ENCODE measurements at places on chromosomes 4 and X. TPM values are rescaled to one million over a fixed set of nuclear protein-coding genes. Genes with fewer than 3 reads are reported as not detected.

CNOT6L gene
- 22.4 TPM for total RNA-seq

ASB12 gene
- total RNA-seq: not detected

DNA sequence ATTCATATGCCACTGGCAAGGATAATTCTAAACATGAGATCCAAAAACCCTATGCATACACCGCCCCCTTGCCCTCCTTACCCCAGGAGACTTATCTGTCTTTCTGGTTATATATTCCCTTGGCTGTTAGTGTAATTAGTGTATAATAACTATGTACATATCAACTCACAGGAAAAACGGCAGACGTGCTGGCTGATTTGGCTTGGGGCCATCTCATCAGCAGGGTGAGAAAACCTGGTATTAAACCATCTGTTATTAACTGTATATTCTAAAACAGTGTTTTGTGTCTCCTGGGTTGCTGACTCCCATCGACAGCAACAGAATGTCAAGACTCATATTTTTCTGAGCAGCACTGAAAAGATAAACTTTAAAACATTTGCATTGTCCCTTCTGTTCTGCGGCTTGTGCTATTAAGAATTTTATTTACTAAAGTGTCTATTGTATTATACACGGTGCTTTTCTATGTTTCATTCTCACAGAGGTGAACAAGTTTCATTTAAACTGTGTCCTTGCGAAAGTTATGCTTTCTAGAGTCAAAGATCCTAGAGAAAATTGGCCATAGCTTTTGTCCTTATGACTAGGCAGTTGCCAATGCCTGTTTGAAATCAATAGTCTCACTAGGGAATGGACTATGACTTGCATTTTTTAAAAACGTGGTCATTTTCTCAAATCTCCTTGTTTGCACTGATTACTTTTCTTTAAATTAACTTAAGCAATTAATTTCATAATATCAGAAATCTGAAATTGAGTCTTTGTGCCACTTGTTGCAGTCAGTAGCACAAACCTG lies 211.5 kb upstream of the MID1 start:
- no peak for DNase-seq

- no peak for DNase-seq
Measured at GRCh38 chrX:135024526-135024925, 2.2 kb upstream of the RTL8B start.

- DNase-seq: no peak
Measured at GRCh38 chrX:41164449-41164848, 79.2 kb downstream of the USP9X start.

GRCh38 chrX:16930392-16930791 lies 16.1 kb upstream of the REPS2 start:
- DNase-seq: no peak

GRCh38 chrX:64975989-64976672 lies at the start of gene ZC4H2:
TSS of gene ZC4H2 (minus strand) at chrX:64976450. CDS start at chrX:64976377, 73 bp downstream.
- DNase-seq: peak; percentile 56

GRCh38 chrX:133134282-133134681 lies 37.4 kb upstream of the USP26 start:
- no peak for DNase-seq

DNA sequence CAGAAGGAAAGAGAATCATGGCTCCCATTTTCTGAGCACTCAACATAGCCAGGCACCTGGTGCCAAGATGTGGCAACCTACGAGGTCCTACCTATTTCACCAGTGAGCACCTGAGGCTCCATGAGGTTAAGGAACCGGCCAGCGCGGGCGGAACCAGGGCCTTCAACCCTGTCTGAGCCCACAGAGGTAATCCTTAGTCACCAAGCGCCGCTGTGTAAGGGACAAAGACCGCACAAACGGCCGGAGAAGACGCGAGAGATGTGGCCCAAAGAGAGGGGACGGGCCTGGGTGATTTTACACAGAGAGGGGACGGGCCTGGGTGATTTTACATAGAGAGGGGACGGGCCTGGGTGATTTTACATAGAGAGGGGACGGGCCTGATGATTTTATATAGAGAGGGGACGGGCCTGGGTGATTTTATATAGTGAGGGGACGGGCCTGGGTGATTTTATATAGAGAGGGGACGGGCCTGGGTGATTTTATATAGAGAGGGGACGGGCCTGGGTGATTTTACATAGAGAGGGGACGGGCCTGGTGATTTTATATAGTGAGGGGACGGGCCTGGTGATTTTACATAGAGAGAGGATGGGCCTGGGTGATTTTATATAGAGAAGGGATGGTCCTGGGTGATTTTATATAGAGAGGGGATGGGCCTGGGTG lies 114.2 kb downstream of the SMIM20 start:
- DNase-seq: no peak

GRCh38 chrX:109134777-109135176 lies 347.1 kb downstream of the GUCY2F start:
- DNase-seq: no peak

- no peak for DNase-seq
Measured at GRCh38 chr4:172822331-172822730, 346.3 kb upstream of the GALNT7 start.

- DNase-seq: no peak
Measured at GRCh38 chrX:1397441-1398270, 5.7 kb upstream of the SLC25A6 start.

SLC6A14 gene
- 17.9 TPM for total RNA-seq

DNA sequence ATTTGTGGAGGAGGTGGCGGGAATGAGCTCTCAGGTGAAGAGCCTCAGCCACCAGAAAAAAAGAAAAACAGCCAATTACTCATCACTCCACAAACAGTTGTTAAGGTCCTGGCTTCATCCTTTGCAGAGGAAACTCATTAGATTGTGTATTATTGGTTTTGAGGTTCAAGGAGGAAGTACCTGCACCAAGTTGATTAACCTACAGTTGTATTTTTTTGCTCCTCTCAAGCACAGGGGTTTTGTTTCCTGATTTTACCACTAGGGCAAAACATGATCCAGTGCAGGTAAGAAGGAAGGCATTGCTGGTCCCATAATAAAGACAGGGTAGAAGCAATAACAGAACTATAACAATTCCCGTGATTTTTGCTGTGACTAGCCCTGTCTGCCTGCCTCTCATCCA lies 84.0 kb upstream of the QRFPR start:
- DNase-seq: no peak

- no peak for DNase-seq
Measured at GRCh38 chrX:46837558-46838485, 979 bp downstream of the RP2 start.

DNA sequence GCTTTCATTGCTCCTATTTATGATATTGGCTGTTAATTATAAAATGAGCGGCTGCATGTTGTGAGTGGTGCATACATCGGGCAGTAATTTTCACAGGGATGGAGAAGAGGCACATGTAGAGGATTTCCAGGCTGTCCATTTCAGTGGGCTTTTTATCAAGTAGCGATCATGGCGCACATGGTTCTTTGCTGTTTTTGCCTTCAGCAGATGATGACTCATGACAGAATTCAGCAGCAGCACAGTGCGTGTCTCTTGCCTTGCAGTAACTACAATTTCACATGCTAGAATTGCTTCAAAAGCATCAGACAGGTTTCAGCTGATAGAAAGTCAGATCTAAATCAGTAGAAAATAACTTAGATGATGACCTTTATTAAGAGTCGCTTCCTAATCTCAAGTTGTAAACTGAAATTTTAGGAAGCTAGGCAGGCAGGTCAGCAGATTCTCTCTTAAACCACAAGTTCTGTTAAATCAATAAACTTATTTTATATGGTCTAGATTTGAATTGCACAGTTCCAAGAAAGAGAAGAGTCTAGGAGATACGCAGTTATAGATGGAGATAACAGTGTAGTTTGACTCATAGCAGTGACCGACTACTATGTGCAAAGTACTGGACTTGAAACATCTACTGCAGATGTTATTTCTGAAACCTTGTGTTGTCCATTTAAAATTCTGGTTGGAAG lies 35.8 kb downstream of the LRP2BP start:
- no peak for DNase-seq

LRBA gene
- total RNA-seq: 26.9 TPM

TMSB15A gene
- 1.4 TPM for total RNA-seq

ART3 gene
- not detected for total RNA-seq

KLKB1 gene
- total RNA-seq: 0.33 TPM

- no peak for DNase-seq
Measured at GRCh38 chrX:136168929-136169735, 21.8 kb downstream of the FHL1 start.

- DNase-seq: no peak
Measured at GRCh38 chr4:10384974-10385373, 72.3 kb downstream of the ZNF518B start.

SLC49A3 gene
- 22.3 TPM for total RNA-seq

GRCh38 chr4:182627996-182628395 lies 289.2 kb downstream of the DCTD start:
- DNase-seq: no peak

DNA sequence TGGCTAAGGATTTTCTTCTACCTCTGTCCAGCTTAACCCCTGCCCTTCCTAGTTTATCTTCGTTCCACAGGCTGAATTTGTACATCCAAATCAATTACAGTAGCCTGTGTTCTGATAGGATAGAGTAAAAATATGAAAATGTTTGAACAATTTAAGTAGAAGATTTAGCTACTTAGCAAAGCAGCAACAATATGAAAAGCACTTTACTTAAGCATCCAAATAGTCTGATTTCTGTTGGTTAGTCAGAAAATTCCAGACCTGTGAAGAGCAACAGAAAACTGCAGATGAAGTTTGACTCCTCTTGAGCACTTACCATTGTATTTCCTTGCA lies 2.0 kb downstream of the ARSJ start:
- DNase-seq: no peak

- DNase-seq: no peak
Measured at GRCh38 chr4:7759216-7759615, 180.4 kb downstream of the AFAP1 start.

DNA sequence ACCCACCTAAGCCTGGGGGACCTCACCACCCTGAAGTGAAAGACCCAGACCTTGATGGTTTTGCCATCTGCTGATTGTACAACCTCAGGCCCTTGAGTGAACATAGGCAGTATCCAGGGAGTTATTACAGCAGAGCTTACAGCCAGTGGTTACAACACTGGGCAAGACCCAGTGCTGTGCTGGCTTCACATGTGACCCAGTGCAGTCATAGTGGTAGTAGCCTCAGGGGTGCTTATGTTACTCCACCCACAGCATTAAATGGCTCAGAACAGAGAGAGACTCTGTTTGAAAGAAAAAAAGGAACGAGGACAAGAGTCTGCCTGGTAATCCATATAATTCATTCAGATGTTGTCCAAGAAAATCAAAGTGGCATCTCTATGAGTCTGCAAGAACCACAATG lies 45.2 kb upstream of the DACH2 start:
- DNase-seq: no peak

GRCh38 chr4:161937596-161937995 lies 226.2 kb downstream of the FSTL5 start:
- DNase-seq: no peak

GRCh38 chr4:181559637-181560036 lies 683.6 kb upstream of the TENM3 start:
- no peak for DNase-seq

- DNase-seq: peak; percentile 83
Measured at GRCh38 chrX:56763556-56764152, 34.6 kb downstream of the NBDY start.

GRCh38 chrX:19630228-19630627 lies 114.9 kb upstream of the MAP3K15 start:
- DNase-seq: no peak

- no peak for DNase-seq
Measured at GRCh38 chrX:19704132-19704531, 183.3 kb downstream of the SH3KBP1 start.

DNA sequence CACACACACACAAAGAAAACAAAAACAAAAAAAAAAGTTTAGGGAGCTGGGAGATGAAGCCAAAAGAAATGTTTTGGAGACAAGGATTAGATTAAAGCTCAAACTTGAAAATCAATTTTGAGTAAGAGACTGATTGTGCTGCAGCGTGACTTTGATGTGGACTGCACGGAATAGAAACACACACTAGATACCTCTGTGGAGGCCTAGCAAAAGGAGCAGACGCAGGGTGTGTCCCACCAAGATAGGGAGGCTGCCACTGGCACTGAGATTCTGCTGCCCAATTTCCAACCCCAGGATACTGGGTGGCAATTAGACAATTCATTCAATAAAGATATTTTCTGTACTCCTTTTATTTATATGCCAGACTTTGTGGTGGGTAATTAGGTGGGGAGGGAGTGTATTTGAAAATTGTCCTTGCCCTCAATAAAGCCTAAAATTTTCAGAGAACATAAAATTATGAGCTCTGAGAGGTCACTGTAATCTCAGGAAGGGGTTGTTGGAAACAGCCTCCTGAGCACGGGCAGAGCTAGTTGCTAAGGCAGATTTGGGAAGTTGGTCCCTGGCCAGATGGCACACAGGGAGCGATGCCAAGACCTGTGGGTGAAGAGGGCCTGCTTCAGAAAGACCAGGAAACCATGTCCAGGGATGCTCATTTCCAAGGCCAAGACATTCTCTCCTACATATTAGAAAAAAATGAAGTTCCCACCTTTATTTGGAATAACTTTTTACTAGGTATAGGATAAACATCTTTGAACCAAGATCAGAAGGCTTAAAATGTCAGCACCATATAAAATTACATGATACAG lies 1.9 kb upstream of the PPP3CA start:
- DNase-seq: peak; percentile 61

PDHA2 gene
- not detected for total RNA-seq

- DNase-seq: no peak
Measured at GRCh38 chrX:36414056-36414455, 494.5 kb downstream of the CFAP47 start.

DNA sequence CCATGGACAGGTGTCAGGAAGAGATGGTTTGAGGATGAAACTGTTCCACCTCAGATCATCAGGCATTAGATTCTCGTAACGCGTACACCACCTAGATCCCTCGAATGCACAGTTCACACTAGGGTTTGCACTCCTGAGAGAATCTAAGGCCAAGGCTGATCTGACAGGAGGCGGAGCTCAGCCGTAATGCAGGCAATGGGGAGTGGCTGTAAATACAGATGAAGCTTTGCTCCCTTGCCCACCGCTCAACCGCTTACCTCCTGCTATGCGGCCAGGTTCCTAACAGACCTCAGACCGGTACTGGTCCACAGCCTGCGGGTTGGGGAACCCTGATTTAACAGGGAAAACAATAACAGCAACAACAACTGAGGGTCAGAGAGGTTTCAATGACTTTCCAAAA lies 2.0 kb upstream of the TEC start:
- DNase-seq: no peak

CASP3 gene
- 16.4 TPM for total RNA-seq

CPLX1 gene
- total RNA-seq: 1.2 TPM

GRCh38 chr4:112942997-112943396 lies 106.5 kb upstream of the ANK2 start:
- DNase-seq: no peak

DNA sequence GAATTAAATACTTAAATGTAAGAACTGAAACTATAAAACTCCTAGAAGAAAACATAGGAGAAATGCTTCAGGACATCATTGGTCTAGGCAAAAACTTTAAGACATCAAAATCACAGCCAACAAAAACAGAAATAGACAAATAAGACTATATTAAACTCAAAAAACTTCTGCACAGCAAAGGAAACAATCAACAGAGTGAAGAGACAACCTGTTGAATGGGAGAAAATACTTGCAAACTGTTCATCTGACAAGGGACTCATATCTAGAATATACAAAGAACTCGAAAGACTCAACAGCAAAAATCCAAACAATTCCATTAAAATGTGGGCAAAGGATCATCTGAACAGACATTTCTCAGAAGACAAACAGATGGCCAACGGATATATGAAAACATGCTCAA lies 16.2 kb upstream of the DSPP start:
- DNase-seq: no peak

Measured in breast epithelium (tissue), 4 donors.